ENCODE measurements at places on chromosomes 6 and 20.

DNA sequence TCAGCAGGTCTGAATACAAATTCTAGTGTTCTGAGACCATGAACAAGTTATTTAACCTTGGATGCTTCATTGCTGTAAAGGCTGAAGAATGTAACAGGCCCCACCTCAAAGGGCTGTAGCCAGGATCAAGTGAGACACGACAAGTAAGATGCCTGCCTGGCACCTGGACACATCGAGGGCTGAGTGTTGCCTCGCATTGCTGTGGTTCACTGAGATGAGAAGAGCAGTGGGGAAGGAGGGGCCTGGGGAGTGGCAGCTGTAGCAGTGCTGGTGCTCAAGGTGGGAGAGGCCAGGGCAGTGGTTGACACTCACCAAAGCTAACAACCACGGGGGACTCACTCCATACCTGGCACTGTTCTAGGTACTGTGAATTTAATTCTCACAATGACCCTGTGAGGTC, 187.8 kb downstream of the KIF16B start:
- no peak for DNase-seq

- no peak for DNase-seq
These were observed 201.1 kb downstream of the TFAP2B start for GRCh38 chr6:51019806-51020205.

GRCh38 chr20:845226-845868, 11.8 kb downstream of the FAM110A start:
- DNase-seq: no peak

DNA sequence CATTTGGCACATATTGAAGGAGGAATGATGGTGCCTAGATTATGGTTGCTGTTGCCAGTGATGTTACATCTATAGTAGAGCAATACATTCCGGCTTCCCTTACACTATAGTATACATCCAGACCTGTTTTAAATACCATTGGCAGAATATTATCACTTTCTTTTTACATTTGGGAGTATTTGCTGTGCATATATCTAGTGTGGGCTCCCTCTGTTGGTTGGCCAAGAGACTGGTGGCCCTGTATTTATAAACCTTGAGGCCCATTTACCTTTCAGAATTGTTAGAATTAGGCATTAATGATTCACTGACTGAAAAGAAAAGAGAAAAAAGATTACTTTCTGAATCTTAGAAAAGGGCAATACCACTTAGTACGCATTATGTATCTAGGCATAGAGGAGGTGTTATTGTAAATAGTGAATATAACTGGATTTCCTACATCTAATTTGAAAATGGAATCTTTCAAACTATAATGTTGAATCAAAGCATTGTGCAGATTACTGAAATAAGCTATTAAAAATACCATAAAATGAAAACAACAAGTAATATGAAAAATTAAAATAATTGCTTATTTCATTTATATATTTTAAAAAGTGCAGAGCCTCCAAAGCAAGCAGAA, 628.8 kb upstream of the MAN1A1 start:
- no peak for DNase-seq

DNA sequence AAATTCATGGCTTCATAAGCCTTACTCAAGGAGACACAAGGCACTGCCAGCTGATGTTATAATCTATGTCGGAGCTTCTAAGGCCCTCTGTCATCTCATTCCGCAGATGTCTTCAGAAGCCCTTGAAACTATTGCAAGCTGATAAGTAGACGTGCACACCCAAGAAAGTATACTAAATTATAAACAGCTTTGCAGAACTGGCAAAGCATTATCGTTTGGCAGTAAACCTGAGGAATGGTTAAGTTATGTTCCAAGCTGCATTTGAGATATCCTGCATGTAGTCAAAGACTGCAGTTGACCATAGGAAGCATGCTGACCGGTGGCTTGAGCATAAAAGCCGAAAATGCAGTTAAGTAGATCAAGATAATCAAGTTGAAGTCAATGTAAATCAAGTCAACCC, 425.8 kb upstream of the SOX4 start:
- DNase-seq: no peak

- DNase-seq: no peak
These were observed 8.6 kb upstream of the DEFB110 start for GRCh38 chr6:50030350-50030749.
